ENCODE measurements at places on chromosomes 7 and 10.
A peak's percentile ranks its signal among the peaks of the same experiment; 100 is the strongest.

GRCh38 chr7:93407239-93407638 is 167.3 kb downstream of the CALCR start:
- no peak for DNase-seq

- DNase-seq = no peak
These were observed 1074.2 kb upstream of the C7orf33 start for GRCh38 chr7:147516391-147516790.

- peak; percentile 69 for DNase-seq
These were observed 498 bp upstream of the ST7 start for GRCh38 chr7:116952635-116953371.

DNA sequence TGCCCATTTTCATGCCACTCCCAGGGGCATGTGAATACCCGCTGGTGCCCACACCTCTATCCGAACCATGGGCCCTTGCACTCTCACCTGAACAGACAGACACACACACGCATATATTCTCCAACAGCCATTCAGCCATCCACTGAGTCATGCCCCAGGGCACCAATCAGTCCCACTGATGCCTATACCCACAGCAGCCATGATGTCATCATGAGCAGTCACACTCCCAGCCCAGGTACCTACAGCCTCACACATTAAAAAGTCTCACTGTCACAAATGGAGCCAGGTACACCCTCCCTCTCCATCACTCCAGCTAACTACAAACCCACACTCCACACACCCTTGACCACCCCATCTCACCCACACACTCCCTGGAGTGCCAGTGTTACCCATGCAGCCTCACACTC is 12.2 kb downstream of the VSIR start:
- DNase-seq = no peak

DNA sequence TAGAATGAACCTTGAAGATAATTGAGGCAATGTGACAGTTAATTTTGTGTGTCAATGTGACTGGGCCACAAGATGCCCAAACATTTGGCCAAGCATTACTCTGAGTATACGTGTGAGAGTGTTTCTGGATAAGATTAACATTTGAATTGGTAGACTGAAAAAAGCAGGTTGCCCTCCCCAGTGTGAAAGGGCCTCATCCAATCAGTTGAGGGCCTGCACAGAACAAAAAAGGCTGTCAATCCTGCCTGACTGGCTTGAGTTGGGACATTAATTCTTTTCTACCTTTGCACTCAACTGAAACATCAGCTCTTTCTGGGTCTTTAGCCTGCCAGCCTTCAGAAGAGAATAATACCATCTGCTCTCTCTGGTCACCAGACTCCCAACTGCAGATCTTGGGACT is 56.6 kb upstream of the PDE1C start:
- DNase-seq = no peak

DNA sequence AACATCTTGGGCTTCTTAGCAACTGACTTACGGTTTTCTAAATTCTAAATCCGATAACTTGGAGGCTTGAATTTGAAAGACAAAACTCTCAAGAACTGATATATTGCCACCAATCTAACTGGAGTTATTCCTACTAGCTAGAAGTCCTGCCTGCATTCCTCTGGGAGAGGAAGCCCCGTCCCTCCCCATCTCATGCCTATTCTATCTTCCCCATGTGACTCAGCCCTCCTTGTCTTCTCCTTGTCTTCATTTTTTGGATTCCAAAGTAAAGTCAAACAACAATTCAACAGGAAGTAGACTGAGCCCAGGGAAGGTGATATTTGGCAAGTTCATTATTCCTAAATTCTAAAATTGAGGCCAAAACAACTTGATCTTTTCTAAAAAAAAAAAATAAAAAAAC is 587.7 kb downstream of the KCNMA1 start:
- DNase-seq = no peak

GRCh38 chr7:12281038-12281437 is 69.9 kb downstream of the TMEM106B start:
- DNase-seq = no peak

DNA sequence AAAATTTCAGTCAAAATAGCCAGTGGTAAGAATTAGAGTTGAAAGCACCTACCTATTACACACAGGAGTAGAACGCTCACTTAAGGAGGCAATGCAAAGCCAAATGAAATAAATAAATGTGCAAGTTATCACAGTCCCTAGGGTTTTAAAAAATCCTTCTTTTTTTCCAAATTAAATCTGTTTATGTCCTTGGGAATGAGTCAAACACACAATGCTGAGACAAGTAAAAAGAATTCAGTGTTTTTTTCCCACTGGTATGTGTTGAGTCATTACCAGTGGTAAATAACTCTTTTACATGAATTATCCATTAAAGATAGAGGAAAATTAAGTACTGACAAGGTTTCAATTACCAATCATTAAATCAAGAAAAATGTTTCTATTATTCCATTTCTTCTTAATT is 438.6 kb downstream of the TNS3 start:
- DNase-seq = no peak

- DNase-seq = no peak
These were observed 469.9 kb downstream of the DNAJB6 start for GRCh38 chr7:157806711-157807110.

- DNase-seq = no peak
These were observed 254.1 kb downstream of the RELN start for GRCh38 chr7:103735377-103735776.

- DNase-seq = no peak
These were observed 10.8 kb downstream of the ZNF394 start for GRCh38 chr7:99489235-99489634.

- DNase-seq = no peak
These were observed 35.3 kb downstream of the VSTM4 start for GRCh38 chr10:49080071-49080470.

DNA sequence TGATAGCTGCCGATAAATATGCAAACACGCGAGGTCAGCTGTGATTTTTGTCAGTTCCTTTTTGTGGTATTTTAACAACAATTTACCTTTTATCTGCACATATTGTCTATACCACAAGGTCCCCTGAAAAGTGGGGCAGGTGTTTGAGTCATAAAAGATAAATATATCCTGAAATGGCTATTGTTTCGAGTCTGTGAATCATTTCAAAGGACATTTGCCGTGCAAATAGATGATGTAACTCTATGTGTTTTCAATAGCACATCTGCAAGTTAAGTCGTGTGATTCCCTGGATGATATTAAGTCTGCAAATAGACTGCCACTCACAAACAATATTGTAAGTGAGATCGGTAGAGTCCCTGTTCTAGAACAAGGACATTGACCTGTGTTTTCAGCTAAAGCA is 193.0 kb upstream of the PITRM1 start:
- DNase-seq = peak; percentile 25

GRCh38 chr10:133159611-133159949 is 439 bp upstream of the KNDC1 start:
- no peak for DNase-seq

- no peak for DNase-seq
These were observed 975.4 kb upstream of the ZNF722 start for GRCh38 chr7:63023182-63023787.

DNA sequence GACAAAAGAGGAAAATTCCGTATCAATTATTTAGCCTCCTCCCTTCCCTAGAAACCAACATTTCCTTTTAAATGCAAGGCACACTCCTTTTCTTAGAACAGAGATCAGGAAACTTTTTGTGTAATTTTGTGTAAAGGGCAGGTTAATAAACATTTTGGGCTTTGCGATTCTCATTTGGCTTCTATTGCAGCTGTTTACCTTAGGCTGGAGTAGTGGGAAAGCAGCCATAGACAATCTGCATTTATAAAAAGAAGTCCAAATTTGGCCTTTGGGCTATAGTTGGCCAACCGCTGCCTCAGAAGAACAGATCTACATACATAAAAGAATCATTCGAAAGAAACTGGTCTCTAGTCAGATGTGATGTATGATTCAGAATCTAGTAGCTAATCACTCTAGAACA is 35.3 kb downstream of the NAMPT start:
- DNase-seq = no peak

GRCh38 chr10:3530783-3531645 is 254.0 kb downstream of the KLF6 start:
- no peak for DNase-seq

DNA sequence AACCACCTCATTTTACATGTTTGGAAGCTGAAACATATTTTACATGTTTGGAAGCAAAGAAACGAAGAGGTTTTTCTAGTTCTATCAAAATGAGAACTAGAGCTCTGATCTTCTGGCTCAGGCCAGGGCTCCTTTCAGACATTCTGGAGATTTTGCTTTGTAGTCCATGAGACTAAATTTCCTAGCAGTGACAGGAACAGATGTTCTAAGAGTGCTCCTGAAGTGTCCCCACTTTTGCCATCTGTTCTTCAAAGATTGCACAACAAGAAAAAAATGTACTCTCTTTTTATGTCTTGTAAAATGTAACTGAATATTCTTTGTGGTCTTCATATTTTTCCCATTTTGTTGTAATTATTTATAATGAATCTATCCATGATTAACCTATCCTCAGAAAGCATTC is 196.4 kb upstream of the PCLO start:
- no peak for DNase-seq

DNA sequence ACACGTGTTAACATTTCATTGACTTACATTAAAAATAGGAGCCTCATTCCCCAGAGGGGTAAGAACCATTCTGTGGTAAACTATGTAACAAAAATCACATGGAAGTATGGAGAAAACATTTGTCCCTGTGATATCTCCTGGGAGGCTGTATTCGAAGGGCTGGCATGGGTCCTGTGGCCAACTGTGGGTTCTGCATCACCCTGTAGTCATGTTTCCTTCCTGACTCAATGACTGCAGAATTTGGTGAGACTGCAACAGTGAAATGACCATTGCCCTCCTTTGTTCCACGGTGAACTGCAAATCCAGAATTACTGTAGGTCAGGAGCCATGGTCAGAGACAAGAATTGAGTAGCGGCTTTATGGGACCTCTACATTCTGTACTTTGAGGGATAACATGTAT is 3.6 kb upstream of the ZEB1 start:
- no peak for DNase-seq

DNA sequence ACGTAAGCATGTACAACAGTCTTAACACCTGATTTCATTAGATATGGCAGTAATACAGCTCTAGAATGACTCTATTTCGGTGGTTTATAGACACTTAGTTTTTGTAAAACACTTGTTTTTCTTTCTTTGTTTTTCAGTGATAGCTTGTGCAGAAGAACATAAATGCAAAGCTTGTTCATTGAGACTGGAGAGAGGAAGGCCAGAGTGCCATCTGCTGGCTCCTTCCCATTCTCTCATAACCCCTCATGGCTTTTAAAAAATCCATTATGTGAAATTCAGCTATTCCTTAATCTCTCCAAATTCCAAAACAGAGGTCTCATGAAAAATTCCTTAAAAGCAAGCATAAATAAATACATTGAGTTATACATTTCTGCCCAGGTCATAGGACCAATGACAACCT is 76.3 kb downstream of the CACNB2 start:
- DNase-seq = peak; percentile 3

DNA sequence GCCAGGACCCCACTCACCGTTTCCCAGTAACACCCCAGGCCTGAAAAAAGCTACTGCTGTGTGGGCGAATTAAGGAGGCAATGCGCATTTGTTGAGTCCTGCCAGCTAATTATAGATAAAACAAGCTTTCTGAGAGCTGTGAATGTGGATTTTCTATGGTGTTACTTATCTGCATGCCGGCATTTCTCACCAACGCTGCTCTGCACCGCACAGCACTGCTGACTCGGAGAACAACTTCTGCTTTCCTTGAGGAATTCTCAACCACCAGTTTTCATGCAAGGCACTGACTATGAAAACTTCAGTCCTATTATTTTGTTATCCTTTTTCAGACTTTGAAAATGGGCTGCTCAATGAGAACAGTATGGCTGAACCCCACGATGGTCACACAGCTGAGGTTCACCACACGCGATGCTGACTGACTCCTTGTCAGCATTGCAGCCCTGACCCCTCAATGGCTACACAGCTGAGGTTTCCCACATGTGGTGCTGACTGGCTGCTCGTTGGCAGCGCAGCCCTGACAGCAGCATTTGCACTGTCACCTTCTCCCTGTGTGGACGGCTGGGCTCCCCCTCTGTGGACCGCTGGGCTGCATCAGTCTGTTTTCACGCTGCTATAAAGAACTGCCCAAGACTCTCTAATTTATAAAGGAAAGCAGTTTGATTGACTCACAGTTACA is 190.6 kb downstream of the DIP2C start:
- DNase-seq = no peak

GRCh38 chr10:88108115-88108610 is 244.7 kb downstream of the PTEN start:
- DNase-seq = no peak

- peak; percentile 35 for DNase-seq
These were observed 42.9 kb downstream of the CD36 start for GRCh38 chr7:80681272-80681885.

- DNase-seq = no peak
These were observed 25.7 kb upstream of the ENTPD1 start for GRCh38 chr10:95730233-95730632.

DNA sequence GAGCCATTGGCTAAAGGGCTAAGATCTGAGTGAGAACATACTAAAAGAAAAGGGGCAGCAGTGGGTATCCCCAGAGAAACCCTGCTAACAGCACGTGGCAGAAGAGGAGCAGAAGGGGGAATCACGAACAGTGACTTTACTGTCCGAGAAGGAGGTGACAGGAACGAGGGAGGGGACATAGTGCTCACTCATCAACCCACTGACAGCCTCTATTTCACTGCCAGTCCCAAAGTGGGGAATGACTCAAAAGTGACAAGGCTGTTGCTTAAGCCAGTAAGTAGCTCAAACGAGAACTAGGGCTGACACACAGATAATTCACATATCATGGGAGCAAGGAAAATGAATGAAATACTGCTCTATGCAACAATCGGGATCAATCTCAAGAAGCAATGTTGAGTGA is 92.7 kb downstream of the RSU1 start:
- no peak for DNase-seq

GRCh38 chr10:119231654-119232053 is 24.3 kb downstream of the GRK5 start:
- no peak for DNase-seq

- no peak for DNase-seq
These were observed 391.5 kb upstream of the MGMT start for GRCh38 chr10:129075508-129075907.

DNA sequence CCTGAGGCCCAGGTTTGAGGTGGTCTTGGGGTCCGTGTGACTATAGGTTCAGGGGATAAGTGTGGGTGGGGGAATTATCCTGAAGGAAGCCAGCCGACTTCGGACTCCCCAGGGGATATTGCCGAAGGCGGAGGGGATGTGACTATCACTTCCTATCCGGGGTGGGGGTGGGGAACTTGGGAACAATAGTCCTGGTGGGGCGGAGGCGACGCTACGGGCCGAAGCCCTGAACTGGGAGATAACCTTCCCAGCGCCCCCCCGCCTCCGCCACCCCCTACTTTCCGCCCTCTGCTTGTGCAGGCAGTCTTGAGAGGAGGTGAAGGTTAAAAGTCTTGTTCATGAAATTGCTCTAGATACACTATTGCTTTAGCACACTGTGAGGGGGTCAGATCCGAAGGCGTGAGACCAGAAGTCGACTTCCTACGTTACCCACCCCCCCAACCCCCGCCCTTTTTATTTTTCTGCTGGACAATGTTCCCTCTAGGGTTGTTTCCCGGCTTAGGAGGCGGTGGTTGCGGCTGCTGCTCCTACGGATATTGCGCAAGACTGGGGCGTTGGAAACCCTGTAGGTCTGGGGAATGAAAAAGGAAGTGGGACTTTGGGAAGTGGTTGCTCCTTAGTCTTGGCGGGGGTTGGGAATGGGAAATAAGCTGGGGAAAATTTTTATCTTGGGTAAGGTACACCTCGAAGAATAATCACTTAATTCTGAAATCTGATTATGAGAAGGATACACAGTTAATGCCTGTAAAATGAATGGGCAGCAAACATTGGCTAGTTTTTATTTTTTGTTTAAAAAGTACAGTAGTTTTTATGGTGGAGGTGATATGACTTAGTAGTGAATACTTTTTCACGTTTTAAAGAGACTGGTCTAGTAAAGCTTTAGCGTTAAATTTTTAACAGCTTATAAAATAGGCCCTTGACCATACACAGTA is 1.5 kb downstream of the PTPN12 start:
- peak; percentile 82 for DNase-seq
